ENCODE measurements at places on chromosomes 1 and 21.

GRCh38 chr1:38908821-38909220 is 27.4 kb upstream of the GJA9 start:
- DNase-seq = no peak

DNA sequence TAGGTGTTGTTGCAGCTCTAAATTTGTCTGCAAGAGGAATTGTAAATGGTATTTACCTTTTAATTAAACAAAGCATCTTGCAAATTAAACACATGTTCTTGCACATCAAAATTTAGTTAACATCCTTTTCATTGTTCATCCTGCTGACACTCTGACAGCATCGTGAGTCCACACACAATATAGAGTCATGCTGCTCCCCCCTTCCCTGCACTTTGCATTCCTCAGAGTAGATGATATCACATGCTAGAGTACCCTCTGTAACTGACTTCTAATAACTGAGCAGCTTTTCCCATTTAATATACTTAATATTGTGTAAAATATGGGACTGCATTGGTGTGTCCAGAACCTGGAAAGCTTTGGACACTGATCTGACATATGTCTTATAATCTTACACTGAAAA is 138.8 kb upstream of the DPYD start:
- DNase-seq = no peak

- no peak for DNase-seq
Measured at GRCh38 chr1:40834968-40835545, 27.1 kb downstream of the CITED4 start.

- no peak for DNase-seq
Measured at GRCh38 chr21:41964171-41964570, 10.4 kb upstream of the C2CD2 start.

DNA sequence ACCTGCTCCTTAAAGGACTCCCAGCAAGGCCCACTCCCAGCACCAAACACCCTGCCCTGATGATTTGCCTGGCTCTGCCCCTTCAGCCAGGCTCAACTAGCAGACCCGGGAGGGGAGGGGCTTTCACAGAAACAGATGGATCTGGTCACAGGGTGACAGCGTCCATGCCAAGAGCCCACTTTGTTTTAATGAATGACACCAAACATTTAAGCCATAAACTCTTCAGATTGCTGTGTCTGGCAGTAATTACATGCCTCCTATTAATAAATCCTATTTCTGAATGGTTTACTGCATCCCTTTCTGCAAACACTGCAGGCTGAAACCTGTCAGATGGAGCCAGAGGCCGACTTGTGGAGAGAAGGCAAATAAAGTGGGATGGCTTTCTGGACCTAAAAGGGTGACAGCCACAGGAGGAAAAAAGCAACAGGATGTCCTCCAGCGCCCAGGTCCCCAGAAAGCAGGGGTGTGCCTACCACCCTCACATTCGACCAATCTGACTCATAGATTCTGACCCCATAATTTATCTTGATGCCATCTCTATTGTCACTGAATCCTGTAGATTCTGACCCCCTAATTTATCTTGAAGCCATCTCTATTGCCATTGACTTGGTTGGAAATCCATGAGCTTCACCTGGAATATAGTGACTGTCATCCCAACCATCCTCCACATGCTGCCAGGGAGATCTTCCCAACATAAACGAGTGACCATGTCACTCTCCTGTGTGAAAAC is 200.9 kb downstream of the PLPP3 start:
- no peak for DNase-seq

GRCh38 chr1:30749691-30750583 is 7.6 kb downstream of the LAPTM5 start:
- DNase-seq = no peak

DNA sequence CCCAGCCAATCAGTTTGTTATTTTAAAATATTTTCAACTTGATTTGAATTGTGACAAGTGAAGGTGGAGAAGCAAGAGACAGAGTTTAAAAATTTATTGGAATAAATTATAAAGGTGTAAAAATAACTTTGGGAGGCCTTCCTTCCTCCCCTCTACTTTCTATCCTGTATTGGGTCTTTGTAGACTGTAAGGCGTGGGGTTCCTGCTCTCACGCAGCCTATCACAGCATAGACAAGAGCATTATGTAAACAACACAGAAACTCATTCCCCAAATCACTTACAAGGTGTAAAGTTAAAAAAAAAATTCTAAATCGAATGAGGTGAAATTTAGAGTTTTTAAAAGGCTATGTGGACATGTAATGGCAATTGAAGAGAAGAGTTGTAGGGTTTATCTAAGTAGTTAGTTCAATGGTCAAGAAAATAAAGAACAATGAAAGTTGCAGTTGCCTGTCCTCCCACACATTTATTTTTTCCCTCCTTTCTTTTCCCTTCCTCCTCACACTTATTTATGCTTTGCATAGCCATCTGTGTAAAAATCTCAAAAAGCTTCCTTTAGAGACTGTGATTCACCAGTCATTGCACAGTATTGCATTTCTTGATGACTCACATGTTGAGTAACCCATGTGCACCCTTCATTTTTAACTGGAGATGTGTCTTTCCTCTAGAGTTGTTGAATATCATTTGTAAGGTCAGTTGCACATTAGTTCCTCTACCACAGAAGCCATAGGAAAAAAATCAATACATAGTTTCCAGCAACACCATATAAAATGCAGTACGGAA is 242.2 kb downstream of the PTPRC start:
- no peak for DNase-seq

- DNase-seq = no peak
Measured at GRCh38 chr1:186310307-186310706, 64.7 kb downstream of the TPR start.

Measured in activated naive CD8-positive, alpha-beta T cell treated with anti-CD3 and anti-CD28 coated beads, Interleukin-2, amount 50 U/mL, for 16 hours (primary cell).